ENCODE measurements at places on chromosomes 12 and 14. TPM values are rescaled to one million over a fixed set of nuclear protein-coding genes. Genes with fewer than 3 reads are reported as not detected.

ITGB7 gene
- total RNA-seq = 29.1 TPM

ZFHX2 gene
- total RNA-seq = 1.4 TPM

C3AR1 gene
- total RNA-seq = 1.5 TPM

MGAT2 gene
- 17.5 TPM for total RNA-seq

SPRYD3 gene
- 40.1 TPM for total RNA-seq

TRIM9 gene
- 1.5 TPM for total RNA-seq

AICDA gene
- total RNA-seq = not detected

GEMIN2 gene
- 15.9 TPM for total RNA-seq

KLHL33 gene
- not detected for total RNA-seq

TAS2R7 gene
- not detected for total RNA-seq

ATF1 gene
- 16.8 TPM for total RNA-seq

PTPRQ gene
- total RNA-seq = 0.47 TPM

CATSPERB gene
- 0.16 TPM for total RNA-seq

PIANP gene
- not detected for total RNA-seq

USP44 gene
- 0.34 TPM for total RNA-seq

ING4 gene
- 67.9 TPM for total RNA-seq

IAPP gene
- not detected for total RNA-seq

AQP6 gene
- not detected for total RNA-seq

MYH6 gene
- total RNA-seq = not detected

KRT74 gene
- 28.3 TPM for total RNA-seq

NGB gene
- total RNA-seq = not detected

HOTAIR gene
- 13.4 TPM for total RNA-seq

NOVA1 gene
- 1.5 TPM for total RNA-seq

BHLHE41 gene
- total RNA-seq = 7.2 TPM

FLRT2 gene
- total RNA-seq = 21.5 TPM

TARBP2 gene
- total RNA-seq = 25.6 TPM

TBX5 gene
- total RNA-seq = 3.5 TPM
